ENCODE measurements at places on chromosomes 12 and 14.

DNA sequence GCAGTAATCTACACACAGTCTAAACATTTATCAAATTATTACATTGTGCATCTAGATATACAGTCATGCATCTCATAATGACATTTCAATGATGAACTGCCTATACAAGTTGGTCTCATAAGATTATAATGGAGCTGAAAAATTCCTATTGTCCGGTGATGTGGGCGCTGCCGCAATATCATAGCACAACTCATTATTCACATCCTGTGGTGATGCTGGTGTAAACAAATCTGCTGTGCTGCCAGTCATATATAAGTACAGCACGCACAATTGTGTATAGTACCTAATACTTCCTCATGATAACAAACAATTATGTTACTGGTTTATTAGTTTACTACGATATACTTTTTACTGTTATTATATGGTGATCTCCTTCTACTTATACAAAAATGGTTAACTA lies 768.8 kb upstream of the NOVA1 start:
- ATAC-seq, result no peak

DNA sequence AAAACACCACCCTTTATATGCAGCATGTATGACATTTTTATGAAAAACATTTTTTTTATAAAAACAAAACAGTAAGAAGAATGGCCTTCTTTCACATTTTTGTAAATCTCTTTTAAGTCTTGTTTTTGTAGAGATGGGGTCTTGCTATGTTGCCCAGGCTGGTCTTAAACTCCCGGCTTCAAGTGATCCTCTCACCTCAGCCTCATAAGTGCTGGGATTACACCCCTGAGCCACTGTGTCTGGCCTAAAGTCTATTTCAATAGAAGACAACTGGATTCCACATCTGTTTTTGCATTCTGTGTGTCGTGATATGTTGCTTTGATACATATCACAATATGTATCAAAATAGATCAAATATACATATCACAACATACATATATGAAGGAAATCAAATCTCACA lies 98.9 kb downstream of the ELK3 start:
- ATAC-seq, result no peak

GRCh38 chr12:63045020-63045860 lies 105.8 kb downstream of the AVPR1A start:
- ATAC-seq, result peak; percentile 47

DNA sequence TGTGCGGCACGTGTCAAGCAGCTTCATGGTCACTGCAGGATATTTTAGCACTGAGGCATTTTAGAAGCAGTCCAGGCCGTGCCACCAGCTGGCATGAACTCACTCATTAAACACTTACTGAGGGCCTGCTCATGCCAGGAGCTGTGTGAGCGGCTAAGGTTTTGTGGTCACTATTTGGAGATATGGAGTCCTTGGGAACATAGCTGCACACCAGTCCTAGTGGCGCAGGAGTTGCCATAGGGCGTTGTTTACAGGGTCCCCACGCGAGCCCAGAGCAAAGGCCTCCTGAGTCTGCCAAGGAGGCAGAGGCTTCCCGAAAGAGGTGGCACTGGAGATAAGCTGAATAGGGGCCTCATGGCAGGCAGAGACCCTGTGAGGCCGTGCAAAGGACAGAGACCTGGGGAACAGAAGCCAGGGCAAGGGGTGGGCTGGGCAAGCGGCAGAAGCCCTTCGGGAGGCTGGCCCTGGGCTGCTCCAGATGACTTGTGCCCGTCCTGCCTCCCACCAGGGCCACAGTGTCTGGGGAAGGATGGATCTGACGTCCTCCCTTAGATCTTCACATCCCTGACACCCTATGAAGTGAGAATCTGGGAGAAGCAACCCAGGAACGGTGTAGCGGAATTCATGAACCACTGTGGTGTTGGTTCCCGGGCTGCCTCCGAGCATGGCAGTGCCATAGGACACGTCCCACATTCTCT lies 38.9 kb downstream of the SFSWAP start:
- no peak for ATAC-seq

DNA sequence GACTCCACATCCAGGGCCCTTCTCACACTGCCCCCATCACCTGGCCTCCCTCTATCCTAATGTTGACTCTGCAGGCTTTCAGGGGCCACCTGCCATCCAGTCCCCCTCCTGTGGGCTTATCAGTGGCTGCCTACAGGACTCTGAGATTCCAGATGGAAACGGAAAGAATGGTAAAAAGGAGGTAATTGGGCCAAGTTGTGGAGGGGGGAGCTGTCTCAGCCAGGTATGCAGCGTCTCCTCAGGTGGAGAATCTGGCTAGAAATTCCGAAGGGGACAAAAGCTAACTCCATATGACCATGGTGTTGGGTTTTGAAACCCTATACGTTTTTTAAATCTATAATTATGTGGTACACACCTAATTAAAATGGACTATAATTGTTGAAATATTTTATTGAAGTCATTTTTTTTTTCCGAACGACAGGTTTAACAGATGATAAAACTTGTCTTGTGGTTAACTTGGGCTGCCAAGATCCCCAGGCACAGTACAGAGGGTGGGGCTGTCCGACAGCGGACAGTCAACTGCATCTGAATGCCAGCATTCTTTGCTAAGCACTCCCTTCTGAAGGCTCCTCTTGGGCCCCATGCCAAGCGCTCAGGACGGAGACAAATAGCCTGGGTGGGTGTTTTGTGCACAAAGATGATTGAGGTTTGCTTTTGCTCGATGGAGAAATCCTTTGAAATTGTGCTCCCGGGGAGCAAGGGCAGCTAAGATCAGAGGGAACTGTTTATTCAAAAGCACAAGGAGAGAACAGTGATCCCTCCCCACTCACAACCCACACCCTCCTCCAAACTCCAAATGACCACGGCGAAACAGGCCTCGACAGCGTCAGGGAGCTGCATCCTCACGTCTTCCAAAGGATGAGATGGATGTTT lies 365.6 kb downstream of the BCL11B start:
- no peak for ATAC-seq

DNA sequence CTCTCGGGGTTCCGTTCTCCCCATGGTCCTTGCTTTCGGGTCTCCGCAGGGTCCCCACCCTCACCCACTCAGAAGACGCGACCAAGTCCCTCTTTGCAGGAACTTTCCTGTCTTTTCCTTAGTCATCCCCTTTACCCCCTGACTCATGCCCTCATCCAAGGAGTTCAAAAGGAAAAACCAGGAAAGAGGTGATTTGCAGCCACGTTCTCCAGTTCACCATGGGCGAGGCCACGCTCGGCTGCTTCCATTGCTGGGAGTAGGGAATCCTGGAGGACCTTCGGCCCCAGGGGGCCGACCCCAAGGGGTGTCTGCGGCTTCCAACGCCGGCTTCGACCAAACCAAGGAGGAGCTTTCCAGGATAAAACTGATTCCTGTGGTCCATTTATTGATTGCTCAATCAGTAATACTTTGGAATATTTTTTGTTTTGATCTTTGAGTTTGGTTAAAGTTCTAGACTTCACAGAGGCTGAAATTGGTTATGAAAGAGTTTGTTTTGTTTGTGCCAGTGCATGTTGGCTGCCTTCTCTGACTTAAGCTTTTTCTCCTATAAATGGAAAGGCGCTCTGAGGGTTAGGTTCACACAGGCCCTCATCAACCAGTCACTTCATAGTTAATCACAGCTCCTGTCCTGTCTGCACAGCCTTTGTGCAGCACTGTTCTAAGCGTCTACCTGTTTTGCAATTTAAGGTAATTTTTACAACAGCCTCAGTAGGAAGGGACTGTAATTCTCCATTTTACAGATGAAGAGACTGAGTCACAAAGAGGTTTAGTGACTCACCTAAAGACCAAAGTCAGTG lies 827 bp downstream of the ALDH2 start:
- ATAC-seq, result peak; percentile 50

DNA sequence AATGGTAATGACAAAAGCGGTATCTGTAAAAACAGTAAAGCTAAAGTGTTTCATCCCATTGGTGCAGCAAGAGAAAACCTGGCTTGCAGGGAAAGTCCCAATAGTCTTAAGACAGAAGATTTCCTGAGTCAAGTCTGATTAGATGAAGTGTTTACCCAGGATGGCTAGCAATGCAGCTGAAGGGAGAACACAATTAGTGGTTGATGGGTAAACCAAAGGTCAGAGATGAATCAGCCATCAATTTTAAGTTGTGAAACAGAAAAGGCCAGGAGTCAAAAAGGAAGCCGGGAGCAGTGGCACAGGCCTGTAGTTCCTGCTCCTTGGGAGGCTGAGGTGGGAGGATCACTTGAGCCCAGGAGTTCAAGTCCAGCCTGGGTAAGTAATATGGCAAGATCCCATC lies 52.6 kb downstream of the SEC23A start:
- no peak for ATAC-seq

- peak; percentile 42 for ATAC-seq
Observed at GRCh38 chr14:50666772-50667683, 1.1 kb downstream of the SAV1 start.

DNA sequence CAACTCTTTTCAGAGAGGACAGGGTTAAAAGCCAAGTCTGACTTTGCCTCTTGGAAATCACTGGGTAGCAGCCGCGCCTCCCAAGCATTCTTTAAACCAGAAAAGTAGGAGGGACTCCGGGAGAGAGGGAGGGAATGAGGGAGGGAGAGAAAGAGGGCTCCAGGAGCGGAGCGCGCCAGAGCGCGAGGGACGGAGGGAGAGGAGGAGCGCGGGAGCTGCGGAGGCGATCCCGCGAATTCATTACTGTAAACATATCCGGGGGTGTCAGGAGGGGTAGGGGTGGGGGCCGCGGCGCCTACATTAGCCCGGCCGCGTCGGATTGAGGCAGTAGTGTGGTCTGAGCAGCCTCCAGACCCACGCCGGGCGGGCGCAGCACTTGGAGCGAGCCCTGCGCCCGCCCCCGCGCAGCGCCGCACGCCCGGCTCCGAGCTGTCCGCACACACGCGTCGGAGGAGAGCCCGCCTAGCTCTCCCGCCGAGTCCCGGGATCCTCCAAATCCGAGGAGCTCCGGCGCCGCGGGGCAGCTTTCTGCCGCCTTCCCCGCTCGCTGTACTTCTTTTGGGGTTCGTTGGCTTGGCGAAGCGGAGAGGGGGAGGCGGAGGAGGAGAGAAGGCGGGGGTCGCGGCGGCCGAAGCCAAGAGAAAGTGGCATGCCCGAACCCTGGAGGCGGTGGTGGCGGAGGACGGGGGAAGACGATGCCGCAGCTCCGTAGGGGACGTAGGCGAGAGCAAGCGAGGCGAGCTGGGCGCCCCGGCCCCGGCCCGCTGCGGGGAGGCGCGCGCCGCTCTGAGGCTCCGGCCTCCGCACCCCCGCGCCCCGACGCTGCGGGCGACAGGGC lies 3.3 kb downstream of the FLRT2 start:
- ATAC-seq, result peak; percentile 51

GRCh38 chr12:105823810-105824209 lies 314.9 kb downstream of the NUAK1 start:
- ATAC-seq, result no peak

DNA sequence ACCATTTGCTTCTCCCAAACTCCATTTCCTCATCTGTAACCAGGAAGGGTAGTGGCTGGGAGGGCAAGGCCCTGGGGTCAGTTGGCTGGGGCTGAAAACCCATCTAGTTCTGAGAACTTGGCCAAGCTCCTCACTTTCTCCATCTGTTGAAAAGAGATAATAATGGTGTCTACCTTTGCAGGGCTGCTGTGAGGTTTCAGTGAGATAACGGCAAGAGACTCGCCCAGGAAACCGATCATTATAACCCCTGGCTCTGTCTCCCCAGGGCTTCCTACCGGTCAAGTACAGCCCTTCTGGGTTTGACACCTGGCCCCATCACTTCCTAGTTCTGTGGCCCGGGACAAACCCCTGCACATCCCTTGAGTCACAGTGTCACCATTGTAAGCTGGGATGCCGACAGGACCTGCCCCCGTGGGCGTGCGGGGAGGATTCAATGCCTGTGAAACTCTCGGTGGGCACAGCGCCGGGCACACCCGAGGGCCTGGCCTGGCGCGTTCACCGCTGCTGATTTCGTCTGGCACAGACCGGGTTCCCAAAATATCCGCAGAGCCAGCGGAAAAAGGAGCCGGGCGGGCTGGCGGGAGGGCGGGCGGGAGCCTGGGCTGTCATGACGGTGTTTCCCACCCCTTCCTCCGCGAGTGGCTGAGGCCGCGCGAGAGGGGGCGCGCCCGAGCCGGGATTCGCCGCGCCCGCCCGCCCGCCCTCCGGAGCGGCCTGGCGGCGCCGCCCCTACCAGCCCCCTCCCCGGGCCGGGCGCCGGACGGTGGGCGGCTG lies 4.4 kb downstream of the KMT5A start:
- peak; percentile 30 for ATAC-seq

GRCh38 chr12:31118347-31119191 lies 44.9 kb downstream of the DDX11 start:
- ATAC-seq, result peak; percentile 74

DNA sequence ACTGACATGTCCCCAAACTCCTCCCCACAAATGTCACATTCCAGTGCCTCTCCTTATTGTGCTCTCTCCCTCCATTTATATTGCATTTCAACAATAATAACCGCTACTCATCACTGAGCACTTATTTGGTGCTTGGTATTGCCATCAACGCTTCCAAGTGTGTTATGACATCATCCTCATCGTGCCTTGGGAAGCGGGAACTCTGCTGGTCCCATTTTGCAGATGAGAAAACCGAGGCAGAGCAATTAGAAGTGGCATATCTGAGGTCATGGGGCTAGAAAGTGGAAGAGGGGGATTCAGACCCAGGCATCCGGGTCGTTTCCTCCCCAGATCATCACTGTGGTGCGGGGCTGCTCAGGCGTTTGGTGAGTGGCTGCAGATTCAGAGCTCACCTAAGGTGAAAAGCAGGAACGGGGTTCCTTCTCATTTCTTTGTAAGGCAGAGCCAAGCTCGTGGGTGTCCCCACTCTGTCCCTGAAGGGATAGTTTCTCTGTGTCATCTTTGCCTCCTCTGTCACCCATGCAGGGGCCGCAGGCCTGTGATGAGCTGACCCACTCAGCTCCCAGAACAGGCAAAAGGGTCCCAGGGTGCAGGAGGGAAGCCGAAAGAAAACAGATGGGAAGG lies 5.5 kb upstream of the FZD10 start:
- no peak for ATAC-seq

GRCh38 chr14:76643887-76644286 lies 117.4 kb upstream of the VASH1 start:
- ATAC-seq, result no peak

DNA sequence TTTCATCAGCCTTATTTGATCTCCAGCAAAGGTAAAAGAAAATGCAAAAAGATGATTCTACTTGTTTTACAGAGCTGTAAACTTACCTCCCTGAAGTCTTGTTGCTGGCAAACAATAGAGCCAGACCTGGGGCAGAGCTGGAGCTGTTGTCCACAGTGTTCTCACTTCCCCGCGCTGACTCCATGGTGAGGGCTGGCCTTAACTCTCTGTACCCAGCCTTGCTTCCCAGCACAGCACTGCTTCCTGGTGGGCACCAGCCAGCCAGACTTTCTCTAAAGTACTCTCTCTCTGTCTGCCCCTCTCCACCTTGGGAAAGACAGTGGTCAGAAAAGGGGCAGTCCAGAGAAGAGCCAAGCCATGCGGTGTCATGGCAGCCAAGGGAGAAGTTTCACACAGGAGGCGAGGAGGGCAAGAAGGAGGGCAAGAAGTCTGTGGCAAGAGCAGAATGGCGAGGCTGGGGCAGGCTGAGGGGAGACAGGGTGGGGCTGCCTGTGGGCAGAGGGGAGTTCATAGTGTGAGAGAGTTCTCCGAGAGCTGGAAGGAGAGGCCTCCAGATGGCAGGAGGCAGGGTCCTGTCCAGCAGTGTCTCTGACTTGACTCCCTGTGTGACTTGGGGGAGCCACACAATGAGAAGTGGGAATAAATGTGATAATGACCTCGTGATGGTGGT lies 9.3 kb downstream of the EVL start:
- no peak for ATAC-seq

Data from SK-N-SH treated with all-trans-retinoic acid at 6 μM for 48 hours (cell line).